Germinal center (tissue), 1 donor: ENCODE measurements at places on chromosomes 13 and 19.
A peak's percentile ranks its signal among the peaks of the same experiment; 100 is the strongest.

GRCh38 chr19:18496167-18496979, 25.5 kb downstream of the ELL start:
- DNase-seq, result no peak

- no peak for DNase-seq
These were observed 48.0 kb downstream of the COMP start for GRCh38 chr19:18742838-18743783.

DNA sequence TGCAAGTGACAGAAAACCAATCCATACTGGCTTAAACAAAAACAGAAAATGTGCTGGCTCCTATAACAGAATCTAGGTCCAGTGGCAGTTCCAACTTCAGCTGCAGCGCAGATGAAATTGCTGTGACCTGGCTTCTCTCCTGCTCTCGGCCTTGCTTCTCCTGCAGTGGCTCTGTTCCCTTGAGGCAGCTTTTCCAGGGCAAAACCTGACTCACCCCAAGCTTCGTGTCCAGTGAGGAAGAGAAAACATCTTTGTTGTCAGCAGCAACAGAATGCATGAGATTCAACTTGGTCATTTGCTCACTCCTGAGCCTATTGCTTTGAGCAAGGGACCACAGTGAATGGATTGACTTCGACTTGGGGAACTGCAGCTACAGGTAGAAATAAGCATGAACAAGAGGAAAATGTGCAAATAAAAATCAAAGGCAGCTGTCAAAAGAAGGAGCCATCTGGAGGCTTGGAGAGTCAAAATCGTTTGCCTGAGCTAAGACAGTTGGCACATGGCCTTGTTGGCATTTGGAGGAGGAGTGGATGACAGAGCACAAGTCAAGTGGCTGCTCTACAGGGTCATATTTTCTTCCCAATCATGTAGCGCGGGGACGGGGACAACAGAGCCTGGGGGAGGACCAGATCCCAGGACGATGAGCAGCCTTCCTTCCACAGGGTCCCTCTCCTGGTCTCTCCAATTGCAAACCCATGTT, 523.4 kb downstream of the FGF9 start:
- no peak for DNase-seq

DNA sequence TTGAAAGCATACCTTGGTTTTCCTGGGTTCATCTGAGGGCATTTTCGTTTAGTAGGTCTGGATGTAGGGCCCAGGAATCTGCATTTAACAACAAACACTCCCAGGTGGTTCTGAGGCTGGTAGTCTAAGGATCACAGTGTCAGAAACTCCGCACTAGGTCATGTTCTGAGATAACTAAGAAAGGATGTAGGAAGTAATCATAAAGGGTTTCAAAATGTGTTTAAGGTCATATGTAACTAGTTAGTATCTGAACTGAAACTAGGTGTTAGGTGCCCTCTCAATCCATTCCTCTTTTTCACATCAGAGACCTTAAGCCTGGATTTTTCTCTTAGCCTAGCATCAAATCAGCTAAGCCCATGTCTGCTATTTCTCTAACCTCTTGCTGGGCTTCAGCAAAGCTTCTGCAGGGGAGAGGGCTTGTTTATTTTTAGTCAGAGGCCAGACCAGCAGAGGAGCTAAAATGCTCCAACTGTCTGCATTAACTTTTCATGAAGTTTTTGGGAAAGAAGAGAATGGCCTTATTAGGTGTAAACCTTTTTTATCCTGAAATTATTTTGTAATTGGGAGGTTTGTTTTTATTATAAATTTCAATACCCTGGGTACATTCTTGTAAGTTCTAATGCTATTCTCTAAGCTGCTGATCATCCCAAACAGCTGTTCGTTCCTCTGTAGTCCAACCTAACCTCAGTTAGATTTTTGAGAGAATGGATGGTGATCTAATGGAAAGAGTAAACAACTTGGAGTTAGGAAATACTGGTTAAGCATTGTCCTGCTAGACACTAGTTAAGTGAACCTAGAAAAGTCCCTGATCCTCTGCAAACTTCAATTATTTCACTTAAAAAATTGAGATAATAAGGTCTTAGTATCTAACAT, 262.8 kb upstream of the RFC3 start:
- DNase-seq, result no peak

DNA sequence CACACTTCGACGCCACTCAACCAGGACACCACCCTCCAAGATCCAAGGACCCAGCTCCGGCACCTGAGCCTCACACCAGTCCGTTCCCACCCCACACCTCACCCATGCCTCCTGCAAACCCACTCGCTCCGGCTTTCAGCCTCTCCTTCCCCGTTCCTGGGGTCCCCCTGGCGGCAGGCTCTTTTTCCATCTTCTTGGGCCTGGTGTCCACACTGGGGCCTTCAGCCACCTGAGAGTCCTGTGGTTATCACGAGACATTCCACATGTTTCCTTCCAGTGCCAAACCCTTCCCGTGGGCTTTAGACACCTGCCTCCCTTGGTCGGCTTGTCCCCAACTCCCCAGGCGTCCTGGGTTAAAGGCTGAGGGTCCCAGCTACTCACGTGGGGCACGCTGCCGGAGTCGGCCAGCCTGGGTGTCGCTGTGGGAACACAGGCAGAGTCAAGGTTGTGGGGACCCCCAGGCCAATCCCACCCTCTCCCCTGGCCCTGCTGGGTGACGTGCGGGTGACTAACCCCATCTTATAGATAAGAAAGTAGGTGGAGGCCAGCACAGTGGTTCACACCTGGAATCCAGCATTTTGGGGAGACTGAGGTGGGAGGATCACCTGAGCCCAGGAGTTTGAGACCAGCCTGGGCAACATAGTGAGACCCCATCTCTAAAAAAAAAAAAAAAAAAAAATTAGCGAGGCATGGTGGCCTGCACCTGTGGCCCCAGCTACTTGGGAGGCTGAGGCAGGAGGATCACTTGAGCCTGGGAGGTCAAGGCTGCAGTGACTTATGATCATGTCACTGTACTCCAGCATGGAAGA, 1.9 kb downstream of the JSRP1 start:
- DNase-seq, result no peak

DNA sequence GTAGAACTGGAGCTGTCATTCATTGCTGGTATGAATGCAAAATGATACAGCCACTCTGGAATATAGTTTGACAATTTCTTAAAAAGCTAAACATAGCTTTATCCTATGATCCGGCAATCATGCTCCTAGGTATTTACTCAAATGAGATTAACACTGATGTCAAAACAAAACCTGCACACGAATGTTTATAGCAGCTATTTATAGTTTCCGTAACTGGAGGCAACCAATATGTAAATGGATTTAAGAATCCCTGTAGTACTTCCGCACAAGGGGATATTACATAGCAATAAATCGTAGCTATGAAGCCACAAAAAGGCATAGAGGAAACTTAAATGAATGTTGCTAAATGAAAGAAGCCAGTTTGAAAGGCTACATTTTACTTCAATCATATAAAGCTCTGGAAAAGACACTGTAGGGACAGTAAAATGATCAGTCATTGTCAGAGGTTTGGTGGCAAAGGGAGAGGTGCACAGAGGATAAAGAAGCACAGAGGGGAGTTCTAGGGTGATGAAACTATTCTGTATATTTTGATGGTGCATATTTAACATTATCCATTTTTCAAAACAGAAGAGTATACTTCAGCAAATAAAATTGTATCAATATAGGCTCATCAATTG, 1893.0 kb upstream of the PCDH20 start:
- DNase-seq, result no peak

DNA sequence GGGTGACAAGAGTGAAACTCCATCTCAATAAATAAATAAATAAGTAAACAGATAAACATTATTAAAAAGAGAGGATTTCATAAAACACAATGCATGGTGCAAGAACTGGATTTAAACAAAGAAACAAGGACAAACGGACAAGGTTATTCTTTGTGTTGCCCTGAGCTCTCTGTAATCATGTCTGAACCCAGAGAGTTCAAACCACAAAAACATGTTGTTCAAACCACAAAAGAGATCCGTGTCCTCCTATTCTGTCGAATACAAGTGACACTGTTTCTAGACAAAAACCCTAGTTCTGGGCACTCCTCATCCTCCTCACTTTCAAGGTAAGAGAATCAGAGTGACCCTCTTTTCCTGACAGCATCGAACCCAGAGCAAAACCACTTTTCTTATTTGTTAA, 4.6 kb upstream of the TPRX2 start:
- no peak for DNase-seq

GRCh38 chr19:37988758-37989635, 82.0 kb downstream of the SIPA1L3 start:
- DNase-seq, result no peak

DNA sequence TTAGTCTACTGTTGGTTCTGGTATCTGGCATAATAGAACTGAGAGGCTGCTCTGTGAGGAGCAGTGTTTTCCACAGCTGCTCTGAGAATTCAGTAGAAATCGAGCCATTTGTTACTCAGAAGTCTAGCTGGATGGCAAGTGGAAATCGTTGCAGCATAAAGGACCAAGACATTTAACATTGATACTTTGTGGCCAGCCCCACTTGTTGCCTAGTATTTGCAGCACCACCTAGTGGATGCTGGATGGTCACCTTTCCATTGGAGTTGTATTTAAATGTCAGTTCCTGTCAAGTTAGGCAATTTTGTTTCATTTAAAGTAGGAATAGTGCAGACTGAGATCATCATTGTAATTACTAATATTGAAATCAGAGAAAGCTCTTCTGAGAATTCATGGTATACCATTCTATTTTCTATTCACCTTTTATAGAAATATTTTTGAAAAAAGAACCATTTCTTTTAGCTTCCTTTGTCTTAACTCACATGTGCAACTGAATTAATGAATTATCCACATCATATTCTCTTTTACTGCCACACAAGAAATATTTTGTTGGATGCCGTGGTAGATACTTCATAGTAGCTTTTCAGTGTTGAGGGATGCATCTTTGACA, 64.6 kb downstream of the PDS5B start:
- DNase-seq, result peak; percentile 41

GRCh38 chr13:32660227-32660626, 74.0 kb downstream of the PDS5B start:
- DNase-seq, result no peak

GRCh38 chr19:46866407-46867136, 5.8 kb downstream of the ARHGAP35 start:
- no peak for DNase-seq

DNA sequence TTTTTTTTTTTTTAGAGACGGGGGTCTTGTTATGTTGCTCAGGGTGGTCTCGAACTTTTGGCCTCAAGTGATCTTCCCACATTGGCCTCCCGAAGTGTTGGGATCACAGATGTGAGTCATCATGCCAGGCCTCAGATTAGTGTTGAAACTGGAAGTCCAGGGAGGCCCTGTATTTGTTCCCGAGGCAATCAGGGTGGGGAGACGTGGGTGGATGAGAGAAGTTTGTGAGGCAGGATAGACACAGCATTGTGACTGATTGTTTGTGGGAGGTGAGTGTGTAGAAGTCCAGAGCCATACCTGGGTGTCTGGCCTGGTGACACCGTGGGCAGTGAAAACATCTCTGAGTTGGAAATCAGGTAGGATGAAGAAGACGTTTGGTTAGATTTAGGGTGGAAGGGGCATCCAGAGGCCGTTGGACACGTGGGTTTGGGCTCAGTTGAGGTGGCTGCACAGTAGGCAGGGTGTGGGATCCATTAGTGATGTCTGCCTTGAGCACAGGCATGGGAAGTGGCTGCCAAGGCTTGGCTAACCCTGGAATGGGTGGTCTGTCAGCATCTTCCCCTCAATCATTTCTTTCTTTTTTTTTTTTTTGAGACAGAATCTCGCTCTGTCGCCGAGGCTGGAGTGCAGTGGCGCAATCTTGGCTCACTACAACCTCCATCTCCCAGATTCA, 12.4 kb downstream of the RTN2 start:
- DNase-seq, result no peak

DNA sequence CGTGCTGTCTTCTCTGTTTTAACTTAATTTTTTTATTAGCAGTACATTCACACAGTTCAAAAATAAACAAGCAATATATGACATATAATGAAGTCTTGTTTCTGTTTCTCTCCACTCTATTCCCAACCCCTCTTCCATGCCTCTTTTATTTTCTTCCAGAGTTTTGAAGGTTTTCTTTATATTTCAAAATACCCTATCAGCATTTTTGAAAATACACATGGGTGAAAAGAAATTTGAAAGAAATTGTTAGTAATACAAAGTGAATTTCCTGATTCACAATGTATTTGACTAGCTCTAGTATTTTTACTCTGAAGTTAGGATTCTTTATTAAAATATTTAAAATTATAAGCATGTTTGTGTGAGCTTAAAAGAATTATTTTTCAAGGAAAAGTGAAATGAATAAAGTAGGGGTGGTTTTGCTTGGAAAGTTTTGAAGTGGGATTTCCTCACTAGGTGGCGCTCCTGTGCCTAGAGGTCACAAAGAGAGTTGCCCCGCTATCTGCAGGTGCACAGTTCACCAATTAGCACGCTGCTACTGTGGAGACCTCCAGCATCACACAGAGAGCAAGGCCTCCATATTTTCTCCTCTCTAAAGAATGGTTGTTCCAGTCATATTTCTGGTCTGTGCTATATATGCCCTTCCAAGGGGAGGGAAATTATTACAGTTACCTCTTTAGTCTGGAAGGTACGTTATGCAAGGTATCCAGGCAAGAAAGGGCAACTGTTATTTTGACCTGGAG, 37.6 kb downstream of the SOX21 start:
- DNase-seq, result peak; percentile 61

GRCh38 chr19:35311901-35312665, 16.9 kb upstream of the CD22 start:
- no peak for DNase-seq

DNA sequence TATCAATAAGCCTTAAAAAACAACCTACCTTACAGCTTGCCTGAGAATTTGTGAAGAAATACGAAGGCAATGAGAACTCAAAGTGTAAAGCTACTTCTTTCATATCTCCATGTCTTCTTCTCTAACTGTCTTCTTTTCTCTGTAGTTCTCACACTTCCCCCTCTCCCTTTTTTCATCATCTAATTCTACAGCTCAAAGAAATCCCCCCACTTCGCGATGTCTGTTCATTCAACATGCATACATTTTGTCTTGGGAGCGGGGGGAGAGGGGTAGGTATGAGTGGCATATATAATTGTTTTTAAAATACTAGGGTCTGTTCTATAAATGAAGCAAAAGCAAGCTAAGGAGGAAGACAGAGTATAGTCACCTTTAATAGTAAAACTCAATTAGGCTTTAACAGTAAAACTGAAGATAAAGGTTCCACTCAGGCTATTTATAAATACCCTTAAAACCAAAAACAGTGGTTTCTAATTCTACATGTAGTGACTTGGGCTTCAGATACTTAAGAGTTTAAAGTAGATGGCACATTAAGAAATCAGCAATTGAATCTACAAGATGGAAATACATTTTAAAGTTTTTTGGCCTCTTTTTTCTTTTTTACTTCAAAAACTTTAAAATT, 106.9 kb downstream of the KLF12 start:
- DNase-seq, result peak; percentile 14

GRCh38 chr13:94959626-94960025, 247.3 kb upstream of the SOX21 start:
- DNase-seq, result no peak
